Aortic smooth muscle cell (primary cell): ENCODE measurements at places on chromosomes 2 and 18. TPM values are rescaled to one million over a fixed set of nuclear protein-coding genes. Genes with fewer than 3 reads are reported as not detected.

TEX44 gene
- total RNA-seq, result not detected in 2 replicates

RAPGEF4 gene
- total RNA-seq, result 0.66 and 2.2 TPM in 2 replicates

PRKCE gene
- total RNA-seq, result 6.9 and 10.8 TPM in 2 replicates

SLC40A1 gene
- 22.6 and 69.0 TPM in 2 replicates for total RNA-seq

GAL3ST2 gene
- not detected in 2 replicates for total RNA-seq

DLGAP1 gene
- total RNA-seq, result 0.40 and 2.4 TPM in 2 replicates

C2orf92 gene
- total RNA-seq, result 1.6 and 2.1 TPM in 2 replicates

PLEKHH2 gene
- total RNA-seq, result 1.9 and 5.7 TPM in 2 replicates

IL1R1 gene
- 49.0 and 63.5 TPM in 2 replicates for total RNA-seq

KLHL30 gene
- 1.6 and 6.3 TPM in 2 replicates for total RNA-seq

PSMD1 gene
- 139 and 182 TPM in 2 replicates for total RNA-seq

AOX1 gene
- 23.0 and 62.9 TPM in 2 replicates for total RNA-seq

MPP4 gene
- 1.7 and 2.0 TPM in 2 replicates for total RNA-seq

GREB1 gene
- total RNA-seq, result 0.12 and 0.40 TPM in 2 replicates

REG3G gene
- not detected in 2 replicates for total RNA-seq

STAT4 gene
- total RNA-seq, result 0.31 and 0.53 TPM in 2 replicates

SERPINB12 gene
- total RNA-seq, result not detected in 2 replicates

NPPC gene
- total RNA-seq, result 0.06 and 0.26 TPM in 2 replicates

COL6A3 gene
- 651 and 657 TPM in 2 replicates for total RNA-seq

GPAT2 gene
- total RNA-seq, result 4.5 and 5.8 TPM in 2 replicates

MBD5 gene
- total RNA-seq, result 13.1 and 24.5 TPM in 2 replicates
